Kidney (tissue), 22 donors: ENCODE measurements at places on chromosomes 3 and 15. TPM values are rescaled to one million over a fixed set of nuclear protein-coding genes. Genes with fewer than 3 reads are reported as not detected.
A peak's percentile ranks its signal among the peaks of the same experiment; 100 is the strongest.

DNA sequence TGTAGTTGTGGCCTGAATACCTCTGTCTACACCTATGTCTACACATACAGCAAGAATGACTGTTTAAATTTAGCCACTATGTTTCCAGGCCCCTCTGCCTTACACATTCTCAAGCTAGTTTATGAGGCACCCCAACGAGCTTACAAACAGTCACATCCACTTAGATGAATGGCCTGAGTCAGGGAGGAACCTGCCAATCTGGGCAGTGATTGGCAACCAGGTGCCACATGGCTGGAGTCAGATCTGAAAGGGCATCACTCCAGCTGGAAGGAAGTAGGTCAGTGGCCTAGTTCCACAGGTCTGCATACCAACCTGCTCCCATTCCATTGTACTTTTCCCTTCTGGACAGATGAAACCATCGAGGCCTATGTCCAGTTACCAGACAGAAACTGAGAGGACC, 136.3 kb downstream of the FOXP1 start:
- no peak overlapping the region for H3K4me3 ChIP-seq
- H3K36me3 ChIP-seq: no peaks in the 10 kb centered on the region
- no peaks in the 10 kb centered on the region for H3K4me1 ChIP-seq
- DNase-seq: no peak

GRCh38 chr3:152416808-152417580, 148.3 kb downstream of the MBNL1 start:
- H3K4me3 ChIP-seq: no peak overlapping the region
- H3K27ac ChIP-seq: no peak overlapping the region
- H3K36me3 ChIP-seq: peaks cover 12% of the 10 kb centered on the region
- DNase-seq: no peak

GRCh38 chr15:65286704-65287519, at the start of gene PARP16:
PARP16 (minus strand) TSS chr15:65286883; CDS start chr15:65286426, 457 bp downstream.
- peak within 1 kb of the TSS; percentile 78 for H3K4me3 ChIP-seq
- no peaks in the 10 kb centered on the region for H3K27me3 ChIP-seq
- H3K36me3 ChIP-seq: no peaks in the 10 kb centered on the region
- peaks cover 3% of the 10 kb centered on the region for H3K4me1 ChIP-seq
- peak within 1 kb of the TSS; percentile 86 for H3K27ac ChIP-seq
- DNase-seq: peak; percentile 97

- no peak overlapping the region for H3K4me3 ChIP-seq
- no peaks in the 10 kb centered on the region for H3K27me3 ChIP-seq
- no peaks in the 10 kb centered on the region for H3K4me1 ChIP-seq
- H3K27ac ChIP-seq: no peak overlapping the region
- no peak for DNase-seq
- no peaks in the 10 kb centered on the region for H3K36me3 ChIP-seq
Measured at GRCh38 chr3:140510303-140510861, 167.5 kb upstream of the TRIM42 start.

- H3K27me3 ChIP-seq: no peaks in the 10 kb centered on the region
- no peak overlapping the region for H3K4me3 ChIP-seq
- H3K4me1 ChIP-seq: no peaks in the 10 kb centered on the region
- no peaks in the 10 kb centered on the region for H3K36me3 ChIP-seq
Measured at GRCh38 chr15:33654860-33655259, 313.4 kb upstream of the CHRM5 start.

DNA sequence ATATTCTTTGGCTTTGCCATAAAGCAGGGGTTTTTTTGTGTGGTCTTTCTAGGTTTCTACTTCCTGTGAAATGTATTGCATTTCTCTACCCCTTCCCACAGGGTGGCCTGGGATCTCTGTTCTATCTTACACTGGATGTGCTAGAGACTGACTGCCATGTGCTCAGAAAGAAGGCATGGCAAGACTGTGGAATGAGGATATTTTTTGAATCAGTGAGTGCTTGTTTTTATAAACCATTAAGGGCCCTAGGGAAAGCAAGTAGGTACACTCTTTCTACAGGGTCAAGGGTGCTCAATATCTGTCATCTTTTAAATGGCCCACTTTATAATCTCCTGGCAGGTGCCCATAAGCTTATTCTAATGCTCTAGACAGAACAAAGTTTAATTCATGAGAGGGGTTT, 730 bp downstream of the FETUB start:
- H3K27me3 ChIP-seq: no peaks in the 10 kb centered on the region
- no peak for DNase-seq
- H3K27ac ChIP-seq: no peak overlapping the region
- peaks cover 3% of the 10 kb centered on the region for H3K4me1 ChIP-seq
- H3K4me3 ChIP-seq: no peak overlapping the region
- no peaks in the 10 kb centered on the region for H3K36me3 ChIP-seq

DNA sequence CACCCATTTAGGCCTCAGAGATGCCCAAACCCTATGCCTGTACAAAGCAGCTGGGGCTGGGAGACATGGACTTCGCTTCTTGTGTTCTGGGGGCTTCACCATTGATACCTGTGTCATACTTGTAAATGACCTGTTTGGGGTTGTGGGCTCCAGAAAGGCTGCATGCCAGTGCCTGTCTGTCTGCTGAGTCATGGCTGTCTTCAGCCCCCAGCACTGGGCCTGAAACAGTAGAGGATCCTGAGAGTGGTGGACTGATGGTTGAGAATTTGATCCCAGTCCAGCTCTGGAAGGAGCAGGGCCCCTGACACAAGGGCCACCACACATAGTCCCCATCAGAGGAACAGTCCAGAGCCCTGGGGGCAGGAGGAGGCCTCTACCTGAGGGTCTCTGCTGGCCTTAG, 24.6 kb upstream of the APEH start:
- no peaks in the 10 kb centered on the region for H3K27me3 ChIP-seq
- no peak overlapping the region for H3K4me3 ChIP-seq
- DNase-seq: no peak
- no peak overlapping the region for H3K27ac ChIP-seq
- no peaks in the 10 kb centered on the region for H3K36me3 ChIP-seq
- H3K4me1 ChIP-seq: no peaks in the 10 kb centered on the region

- DNase-seq: no peak
- H3K27me3 ChIP-seq: no peaks in the 10 kb centered on the region
- H3K27ac ChIP-seq: no peak overlapping the region
- H3K36me3 ChIP-seq: no peaks in the 10 kb centered on the region
Measured at GRCh38 chr3:73134034-73134433, 72.6 kb downstream of the EBLN2 start.

- no peaks in the 10 kb centered on the region for H3K36me3 ChIP-seq
- H3K4me3 ChIP-seq: no peak overlapping the region
- H3K27me3 ChIP-seq: no peaks in the 10 kb centered on the region
- DNase-seq: no peak
- no peak overlapping the region for H3K27ac ChIP-seq
Measured at GRCh38 chr3:133361435-133361834, 38.4 kb upstream of the BFSP2 start.

GRCh38 chr3:188037195-188037718, 116.7 kb upstream of the LPP start:
- H3K27ac ChIP-seq: no peak overlapping the region
- H3K36me3 ChIP-seq: no peaks in the 10 kb centered on the region
- no peaks in the 10 kb centered on the region for H3K4me1 ChIP-seq
- no peak overlapping the region for H3K4me3 ChIP-seq

- H3K27me3 ChIP-seq: no peaks in the 10 kb centered on the region
- no peak overlapping the region for H3K27ac ChIP-seq
- no peak for DNase-seq
- no peaks in the 10 kb centered on the region for H3K36me3 ChIP-seq
- H3K4me1 ChIP-seq: no peaks in the 10 kb centered on the region
- no peak overlapping the region for H3K4me3 ChIP-seq
Measured at GRCh38 chr15:100183921-100184495, 157.8 kb downstream of the ADAMTS17 start.

DNA sequence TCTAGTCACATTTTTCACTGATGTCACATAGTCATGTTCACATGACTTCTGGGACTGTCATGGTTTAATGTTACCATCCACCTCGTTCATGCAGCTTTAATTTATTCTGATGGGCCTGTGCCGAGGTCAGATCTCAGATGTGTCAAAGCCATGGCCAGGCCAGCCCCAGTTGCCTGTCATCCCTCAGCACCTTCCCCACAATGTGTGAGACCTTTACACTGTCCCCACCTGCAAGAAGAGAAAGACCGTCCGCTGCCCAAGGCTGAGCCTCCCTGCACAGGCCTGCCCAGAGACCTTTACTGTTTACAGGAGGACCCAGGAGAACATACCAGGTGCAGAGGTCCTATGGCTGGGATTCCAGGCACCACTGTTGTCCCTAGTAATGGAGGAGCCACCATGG, 12.8 kb upstream of the KLF15 start:
- no peaks in the 10 kb centered on the region for H3K27me3 ChIP-seq
- no peak for DNase-seq
- peaks cover 35% of the 10 kb centered on the region for H3K4me1 ChIP-seq
- H3K36me3 ChIP-seq: no peaks in the 10 kb centered on the region

- H3K36me3 ChIP-seq: no peaks in the 10 kb centered on the region
- H3K4me3 ChIP-seq: no peak overlapping the region
- H3K4me1 ChIP-seq: no peaks in the 10 kb centered on the region
- DNase-seq: no peak
- H3K27me3 ChIP-seq: no peaks in the 10 kb centered on the region
Measured at GRCh38 chr3:156160647-156161046, 40.3 kb downstream of the KCNAB1 start.

DNA sequence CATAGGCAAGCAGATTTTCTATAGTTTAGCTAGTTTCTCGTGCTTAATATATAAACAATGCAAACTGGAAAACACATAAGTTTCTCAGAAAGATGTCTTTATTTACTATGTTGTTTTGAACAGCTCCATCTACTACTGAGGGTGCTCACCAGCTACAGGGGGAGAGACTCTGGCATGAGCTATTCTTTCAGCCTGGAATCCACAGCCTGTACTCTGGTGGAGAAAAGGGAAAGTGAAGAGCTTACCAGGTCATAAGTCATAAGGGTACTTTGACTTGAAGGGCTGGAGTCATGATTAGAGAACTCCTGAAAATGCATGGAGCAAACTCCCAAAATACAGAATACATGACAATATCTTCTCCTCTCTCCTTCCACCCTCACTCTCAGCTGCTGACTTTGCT, 4.4 kb upstream of the AVEN start:
- no peaks in the 10 kb centered on the region for H3K36me3 ChIP-seq
- no peak for DNase-seq
- H3K4me3 ChIP-seq: no peak overlapping the region
- no peak overlapping the region for H3K27ac ChIP-seq

DNA sequence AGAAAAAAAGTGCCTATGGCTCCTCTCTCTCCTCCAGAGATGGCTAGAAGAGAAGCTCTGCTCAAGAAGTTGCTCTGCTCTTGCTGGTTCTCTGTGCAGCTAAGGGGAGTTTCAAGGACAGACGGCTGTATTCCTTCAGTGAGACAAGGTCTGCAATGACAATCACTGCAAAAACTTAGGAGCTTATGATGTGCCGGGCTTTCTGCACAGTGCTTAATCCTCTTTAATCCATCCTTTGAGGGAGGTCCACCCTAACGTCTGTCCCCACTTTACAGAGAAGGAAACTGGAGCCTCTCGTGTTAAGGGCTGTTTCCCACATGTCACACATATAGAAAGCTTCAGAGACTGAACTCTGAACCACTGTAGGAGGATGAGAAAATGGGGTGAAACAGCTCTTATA, 260.6 kb downstream of the MEX3B start:
- no peak for DNase-seq
- no peaks in the 10 kb centered on the region for H3K36me3 ChIP-seq
- H3K4me3 ChIP-seq: no peak overlapping the region
- no peak overlapping the region for H3K27ac ChIP-seq

DNA sequence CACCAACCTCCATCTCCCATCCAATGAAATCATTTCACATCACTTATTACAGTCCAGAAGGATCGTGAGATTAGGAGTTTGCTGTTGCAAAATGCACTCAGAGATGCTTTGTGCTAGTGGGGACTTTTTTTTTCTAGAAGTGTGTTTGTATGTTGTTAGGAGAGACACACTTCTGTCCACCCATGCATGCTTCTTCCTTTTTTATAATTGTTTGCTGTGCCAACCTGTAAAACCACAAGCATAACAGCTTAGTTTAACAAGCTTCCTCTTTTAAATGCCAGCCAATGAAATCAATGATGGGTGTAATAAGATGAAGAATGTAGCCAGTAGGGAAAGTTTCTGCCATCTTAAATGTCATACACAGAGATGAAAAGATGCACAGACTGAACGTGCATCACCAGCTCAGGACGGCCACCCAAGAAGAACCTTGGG, 305.6 kb upstream of the STT3B start:
- H3K36me3 ChIP-seq: no peaks in the 10 kb centered on the region
- H3K4me1 ChIP-seq: no peaks in the 10 kb centered on the region
- H3K4me3 ChIP-seq: no peak overlapping the region
- no peak for DNase-seq
- no peaks in the 10 kb centered on the region for H3K27me3 ChIP-seq

DNA sequence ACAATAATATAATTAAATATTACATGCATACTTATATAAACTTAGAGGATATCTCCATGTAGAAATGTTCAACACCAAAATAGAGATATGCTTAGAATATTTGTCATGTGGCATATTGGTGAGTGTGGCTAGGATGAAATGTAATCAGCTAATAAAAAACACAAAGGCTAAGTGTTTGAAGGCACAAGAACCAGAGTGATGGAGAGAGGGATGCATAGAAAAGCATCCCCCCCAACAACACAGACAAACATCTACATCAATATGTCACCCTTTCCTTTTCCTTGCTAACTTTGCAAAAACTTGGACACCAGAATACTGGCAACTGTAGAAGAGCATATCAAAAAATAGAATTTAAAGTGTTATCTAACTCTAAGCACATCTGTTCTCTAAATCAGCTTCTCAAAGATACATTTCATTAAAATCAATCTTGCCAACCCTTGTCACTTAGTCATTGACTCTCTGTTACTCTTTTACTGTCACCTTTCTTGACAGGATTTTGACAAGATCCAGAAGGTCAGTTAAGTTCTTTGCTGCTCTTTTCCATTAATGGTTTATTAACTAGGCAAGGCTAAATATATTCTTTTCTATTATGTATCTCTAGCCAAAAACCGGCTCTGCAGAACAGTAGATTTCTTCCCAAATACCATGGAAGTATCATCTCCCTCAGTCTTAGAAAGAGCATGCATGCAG, 695.9 kb downstream of the OTOL1 start:
- no peaks in the 10 kb centered on the region for H3K36me3 ChIP-seq
- no peak overlapping the region for H3K4me3 ChIP-seq
- H3K4me1 ChIP-seq: no peaks in the 10 kb centered on the region
- H3K27me3 ChIP-seq: no peaks in the 10 kb centered on the region

- H3K4me1 ChIP-seq: peaks cover 3% of the 10 kb centered on the region
- no peak overlapping the region for H3K27ac ChIP-seq
- H3K36me3 ChIP-seq: no peaks in the 10 kb centered on the region
- H3K27me3 ChIP-seq: no peaks in the 10 kb centered on the region
Measured at GRCh38 chr15:89675606-89676005, 3.6 kb downstream of the PLIN1 start.

- DNase-seq: no peak
- H3K4me3 ChIP-seq: no peak overlapping the region
Measured at GRCh38 chr15:39034816-39035215, 470.2 kb upstream of the RASGRP1 start.

GRCh38 chr15:41150279-41150678, 34.2 kb upstream of the INO80 start:
- H3K4me3 ChIP-seq: no peak overlapping the region
- no peak overlapping the region for H3K27ac ChIP-seq
- DNase-seq: no peak
- no peaks in the 10 kb centered on the region for H3K27me3 ChIP-seq

Gene RNF123
- total RNA-seq: 43.7 TPM

Gene FBXL2
- 18.3 TPM for total RNA-seq

Gene FAM107A
- total RNA-seq: 180 TPM

Gene CNTN6
- 0.25 TPM for total RNA-seq

Gene CAND2
- total RNA-seq: 7.1 TPM

Gene SERINC4
- total RNA-seq: 0.13 TPM

Gene CHP1
- 171 TPM for total RNA-seq

Gene INO80
- 27.3 TPM for total RNA-seq

Gene FAM174B
- 13.8 TPM for total RNA-seq

Gene ZNF385D
- total RNA-seq: 8.9 TPM

Gene TTLL3
- 61.0 TPM for total RNA-seq

Gene CLRN1
- not detected for total RNA-seq

Gene AADAC
- total RNA-seq: not detected
